Frontal cortex (tissue), 4 donors: ENCODE measurements at places on chromosomes 6 and 20. TPM values are rescaled to one million over a fixed set of nuclear protein-coding genes. Genes with fewer than 3 reads are reported as not detected.

Gene CTCFL
- total RNA-seq = not detected

Gene SPINT4
- not detected for total RNA-seq

Gene PAK5
- 33.0 TPM for total RNA-seq

Gene TSBP1
- total RNA-seq = not detected

Gene KHDRBS2
- total RNA-seq = 62.4 TPM

Gene FRK
- 0.41 TPM for total RNA-seq

Gene SMPDL3A
- total RNA-seq = 13.0 TPM

Gene FAM217A
- total RNA-seq = not detected

Gene LRFN2
- 24.1 TPM for total RNA-seq

Gene GNMT
- not detected for total RNA-seq

Gene RAET1L
- total RNA-seq = not detected

Gene ADGB
- total RNA-seq = under 0.01 TPM

Gene SLC17A3
- total RNA-seq = not detected

Gene PPIL6
- 37.9 TPM for total RNA-seq

Gene LRRC73
- total RNA-seq = 2.9 TPM

Gene MTFR2
- 0.41 TPM for total RNA-seq

Gene IP6K3
- not detected for total RNA-seq

Gene RAET1E
- not detected for total RNA-seq

Gene CFAP61
- total RNA-seq = 2.0 TPM

Gene PKIG
- total RNA-seq = 32.2 TPM

Gene PSORS1C1
- total RNA-seq = not detected

Gene SRSF12
- total RNA-seq = 36.7 TPM

Gene PRKN
- total RNA-seq = 6.1 TPM

Gene BMP7
- total RNA-seq = 9.4 TPM

Gene AKAP12
- 40.4 TPM for total RNA-seq

Gene ANKEF1
- 4.1 TPM for total RNA-seq

Gene TCP11
- 0.41 TPM for total RNA-seq

Gene UST
- 39.5 TPM for total RNA-seq

Gene KIAA0408
- 107 TPM for total RNA-seq

Gene MATN4
- under 0.01 TPM for total RNA-seq

Gene SIGLEC1
- under 0.01 TPM for total RNA-seq

Gene OR2B6
- not detected for total RNA-seq

Gene DZANK1
- total RNA-seq = 5.3 TPM

Gene ZNF451
- total RNA-seq = 156 TPM

Gene LST1
- total RNA-seq = 1.2 TPM

Gene GGTLC1
- total RNA-seq = not detected

Gene DYNLT2
- 2.0 TPM for total RNA-seq

Gene ATP6V1G2
- total RNA-seq = 54.6 TPM

Gene EPHA7
- total RNA-seq = 65.6 TPM

Gene COL12A1
- total RNA-seq = 22.8 TPM

Gene PACSIN1
- total RNA-seq = 2.9 TPM

Gene MACROD2
- total RNA-seq = 47.7 TPM

Gene OR12D3
- not detected for total RNA-seq

Gene EPPIN
- not detected for total RNA-seq

Gene TUBB2B
- 5,262 TPM for total RNA-seq

Gene CLPSL2
- not detected for total RNA-seq

Gene EYA4
- total RNA-seq = 0.41 TPM

Gene BCL2L1
- total RNA-seq = 32.6 TPM

Gene METTL24
- total RNA-seq = 2.0 TPM

Gene CASS4
- under 0.01 TPM for total RNA-seq

Gene TCF15
- under 0.01 TPM for total RNA-seq

Gene DLK2
- total RNA-seq = 8.6 TPM

Gene COL10A1
- total RNA-seq = not detected

Gene SPATS1
- 0.41 TPM for total RNA-seq

Gene COX4I2
- 1.2 TPM for total RNA-seq

Gene REPS1
- total RNA-seq = 133 TPM

Gene C6orf141
- 4.9 TPM for total RNA-seq
